ENCODE measurements at places on chromosomes 2 and 18.

GRCh38 chr2:217934321-217935131 is 68.3 kb downstream of the TNS1 start:
- DNase-seq = no peak

GRCh38 chr18:63879709-63880108 is 7.8 kb upstream of the SERPINB2 start:
- no peak for DNase-seq

DNA sequence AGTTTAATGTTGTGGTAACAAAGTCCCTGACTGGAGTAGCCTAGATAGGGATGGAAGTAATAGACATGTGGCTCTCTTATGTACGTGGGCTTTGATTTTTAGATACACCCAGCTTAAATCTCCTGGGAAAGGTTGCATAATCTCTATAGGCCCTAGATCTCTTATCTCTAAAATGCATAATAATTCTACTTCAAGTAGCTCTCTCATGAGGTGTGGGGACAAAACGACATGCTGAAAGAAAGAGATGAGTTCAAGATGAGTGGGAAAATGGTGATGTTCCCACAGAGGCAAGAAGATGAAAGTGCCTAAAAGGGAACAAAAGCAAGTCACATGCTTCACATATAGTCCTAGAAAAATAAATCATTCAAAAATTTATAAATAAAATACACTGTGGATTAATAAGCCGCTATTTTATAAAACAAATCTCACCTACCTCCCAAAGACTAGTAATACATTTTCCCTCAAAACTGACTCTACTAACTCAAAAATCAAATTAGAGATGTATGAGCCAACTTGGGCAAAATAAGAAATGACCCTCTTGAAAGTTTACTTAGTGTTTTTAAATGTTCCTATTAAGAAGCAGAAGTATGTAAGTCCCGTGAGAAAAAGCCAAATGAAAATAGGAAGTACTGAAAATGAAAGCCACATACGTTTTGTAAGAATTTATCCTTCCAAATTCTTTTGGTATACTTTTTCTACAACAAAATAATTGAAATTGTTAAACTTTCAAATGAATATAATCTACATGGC is 148.2 kb upstream of the ITGA4 start:
- no peak for DNase-seq

GRCh38 chr18:67406714-67407113 is 109.8 kb downstream of the DSEL start:
- no peak for DNase-seq

DNA sequence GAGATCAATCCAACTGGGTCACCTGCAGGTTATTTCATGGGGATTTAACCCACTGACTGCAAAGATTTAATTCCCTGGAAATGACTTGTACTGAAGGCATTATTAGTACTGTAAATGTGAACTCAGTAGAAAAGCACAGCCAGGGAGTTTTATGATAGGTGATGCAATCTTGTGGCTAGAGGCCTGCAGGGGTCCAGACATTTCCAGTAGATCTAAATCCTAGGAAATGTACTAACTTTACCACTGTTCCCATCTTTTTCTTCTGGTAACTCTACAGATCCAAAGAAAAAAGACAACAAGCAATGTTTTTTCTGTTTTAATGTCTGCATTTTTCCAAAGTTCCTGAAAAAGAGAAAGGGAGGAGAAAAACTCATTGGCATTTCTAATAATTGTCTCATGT is 500.1 kb downstream of the ARHGAP15 start:
- DNase-seq = no peak

GRCh38 chr2:1572638-1573037 is 159.4 kb downstream of the TPO start:
- no peak for DNase-seq

- no peak for DNase-seq
Measured at GRCh38 chr2:137675584-137676327, 288.5 kb upstream of the HNMT start.
